Sciatic nerve (tissue), 2 donors: ENCODE measurements at places on chromosomes 1 and 21. TPM values are rescaled to one million over a fixed set of nuclear protein-coding genes. Genes with fewer than 3 reads are reported as not detected.

FTCD gene
- total RNA-seq, result 2.9 TPM

FLG2 gene
- not detected for total RNA-seq

DNA sequence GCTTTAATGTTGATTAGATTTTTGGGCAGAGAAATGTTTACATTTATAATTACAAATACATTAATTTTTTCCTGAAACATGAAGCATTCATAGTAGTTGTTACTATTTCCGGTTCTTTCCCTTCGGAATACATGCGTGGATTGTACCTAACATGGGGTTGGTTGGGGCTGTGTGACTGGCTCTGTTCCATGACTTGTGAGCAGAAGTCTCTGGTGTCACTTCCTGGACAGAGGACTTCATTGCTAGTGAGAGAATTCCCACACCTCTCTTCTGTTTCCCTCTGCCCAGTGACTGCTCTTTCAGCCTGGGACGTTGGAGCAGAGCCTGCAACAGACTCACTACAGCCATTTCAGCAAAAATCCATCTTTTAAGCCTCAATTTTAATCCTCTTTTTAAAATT, 231.4 kb downstream of the GRIK1 start:
- no peak for DNase-seq

- DNase-seq, result peak; percentile 58
Observed at GRCh38 chr1:228276901-228277490, 69.2 kb downstream of the OBSCN start.

DNA sequence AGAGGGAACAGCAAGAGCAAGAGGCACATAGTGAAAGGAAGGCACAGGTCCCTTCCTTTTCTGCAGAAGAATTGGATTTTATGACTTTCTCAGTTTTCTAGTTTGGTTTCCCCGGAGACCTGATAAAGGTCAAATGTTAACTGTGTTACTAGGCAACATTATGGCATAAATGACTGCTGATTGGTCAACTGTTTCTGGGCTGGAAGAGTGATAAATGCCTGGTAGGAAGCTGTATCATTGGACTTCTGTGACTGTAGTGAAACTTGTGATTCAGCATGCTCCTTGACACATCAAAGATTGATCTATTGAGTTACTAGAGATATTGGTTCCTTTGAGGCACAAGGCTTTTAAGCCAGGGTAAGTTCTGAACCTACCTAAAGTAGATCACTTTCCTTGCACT, 55.7 kb downstream of the LRRC8C start:
- DNase-seq, result no peak

DNA sequence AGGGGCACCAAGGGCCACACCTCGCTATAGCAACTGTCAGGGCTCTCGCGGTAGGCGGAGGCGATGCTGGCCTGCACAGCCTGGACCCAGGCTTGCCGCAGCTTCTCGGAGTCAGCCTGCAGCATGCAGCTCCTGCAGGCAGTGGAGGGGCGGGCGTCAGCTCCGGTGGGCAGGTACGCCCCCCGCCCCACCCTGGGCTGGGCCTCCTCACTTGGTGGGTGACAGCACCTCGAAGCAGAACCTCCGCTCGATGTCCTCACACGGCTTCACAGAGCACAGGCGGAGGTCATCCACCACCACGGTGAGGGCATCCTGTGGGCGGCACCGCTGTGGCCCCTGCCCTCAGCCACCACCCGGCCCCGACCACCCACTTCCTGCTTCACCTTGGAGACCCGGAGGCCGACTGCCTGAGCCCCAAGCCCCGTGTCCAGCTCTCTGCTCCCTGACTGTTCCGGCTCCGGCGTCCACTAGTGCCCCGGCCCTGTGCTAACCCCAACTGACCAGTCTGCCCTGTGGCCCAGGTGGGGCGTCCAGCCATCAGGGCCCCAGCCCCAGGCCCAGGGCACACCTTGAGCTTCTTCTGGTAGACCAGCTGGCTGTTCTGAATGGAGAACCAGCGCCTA, 9.8 kb downstream of the ACAP3 start:
- no peak for DNase-seq

NECAP2 gene
- 52.9 TPM for total RNA-seq

GRCh38 chr1:42105025-42105424, 48.2 kb upstream of the GUCA2B start:
- no peak for DNase-seq
